ENCODE measurements at places on chromosomes 1 and 21. TPM values are rescaled to one million over a fixed set of nuclear protein-coding genes. Genes with fewer than 3 reads are reported as not detected.

TFF1 gene
- 25.6 TPM for total RNA-seq

PGLYRP4 gene
- total RNA-seq, result not detected

LCE1C gene
- not detected for total RNA-seq

TAS1R1 gene
- total RNA-seq, result not detected

OR2T12 gene
- total RNA-seq, result not detected

DCDC2B gene
- not detected for total RNA-seq

RBM11 gene
- total RNA-seq, result not detected

All from A549 treated with CpdA at 1 μM for 4 hours (cell line).